Lower lobe of right lung (tissue), 2 donors: ENCODE measurements at places on chromosomes 11 and 22. TPM values are rescaled to one million over a fixed set of nuclear protein-coding genes. Genes with fewer than 3 reads are reported as not detected.

- DNase-seq = no peak
Measured at GRCh38 chr11:73095613-73096012, 46.5 kb downstream of the FCHSD2 start.

DNA sequence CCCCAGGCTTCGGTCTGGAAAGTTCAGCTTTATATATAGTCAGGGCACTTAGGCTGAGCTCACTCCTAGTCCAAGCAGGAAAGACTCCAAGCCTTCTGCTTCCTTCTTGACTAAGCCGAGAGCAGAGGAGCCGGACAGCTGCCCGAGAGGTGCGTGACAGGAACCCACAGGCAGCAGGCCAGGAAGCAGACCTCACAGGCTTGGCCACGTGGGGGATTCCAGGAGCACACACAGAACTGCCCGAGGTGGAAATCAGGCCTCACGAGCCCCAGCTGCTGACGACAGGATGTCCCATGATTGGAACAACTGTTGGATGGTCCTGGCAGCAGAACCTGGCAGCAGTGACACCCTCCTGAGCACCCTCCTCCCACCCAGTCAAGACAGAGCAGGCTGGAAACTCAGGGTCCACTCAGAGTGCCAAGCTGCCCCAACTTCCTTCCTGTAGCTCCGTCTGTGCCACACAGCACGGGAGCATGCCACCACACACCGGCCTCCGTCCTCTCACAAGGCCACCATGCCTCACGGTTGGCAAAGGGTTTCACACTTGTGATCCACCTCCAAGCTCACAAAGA is 5.4 kb downstream of the PLA2G6 start:
- peak; percentile 79 for DNase-seq

- no peak for DNase-seq
Measured at GRCh38 chr11:76793391-76794291, 10.5 kb downstream of the TSKU start.

The ART1 gene
- total RNA-seq = 1.0 TPM

GRCh38 chr22:31977939-31978338 is 33.6 kb downstream of the YWHAH start:
- no peak for DNase-seq

The RFPL1 gene
- not detected for total RNA-seq

DNA sequence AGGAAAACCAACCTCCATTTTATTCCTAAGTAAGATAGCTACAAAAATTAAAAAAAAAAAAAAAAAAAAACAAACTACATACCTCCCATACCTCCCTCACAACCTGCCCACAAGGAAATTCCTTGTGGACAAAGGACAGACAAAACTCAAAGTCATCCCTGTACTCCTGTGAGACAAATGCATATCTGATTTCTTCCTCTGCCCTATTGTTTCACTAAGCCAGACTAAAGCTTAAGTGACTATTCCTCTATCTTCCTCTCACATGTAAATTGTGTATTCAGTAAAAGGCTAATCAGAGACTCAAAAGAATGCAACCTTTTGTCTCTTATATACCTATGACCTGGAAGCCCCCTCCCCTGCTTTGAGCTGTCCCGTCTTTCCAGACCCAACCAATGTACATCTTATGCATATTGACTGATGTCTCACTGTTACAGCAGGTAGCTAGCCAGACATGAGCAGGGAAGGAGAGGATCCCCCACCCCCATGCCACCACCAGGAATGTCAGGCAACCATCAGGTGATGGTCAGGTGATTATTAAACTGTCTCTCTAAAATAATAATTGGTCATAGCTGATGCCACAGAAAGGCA is 289.4 kb downstream of the SBF2 start:
- DNase-seq = no peak

GRCh38 chr11:67268081-67268961 is 2.0 kb downstream of the GRK2 start:
- DNase-seq = peak; percentile 65

GRCh38 chr11:86938900-86939880 is 16.0 kb downstream of the FZD4 start:
- no peak for DNase-seq

DNA sequence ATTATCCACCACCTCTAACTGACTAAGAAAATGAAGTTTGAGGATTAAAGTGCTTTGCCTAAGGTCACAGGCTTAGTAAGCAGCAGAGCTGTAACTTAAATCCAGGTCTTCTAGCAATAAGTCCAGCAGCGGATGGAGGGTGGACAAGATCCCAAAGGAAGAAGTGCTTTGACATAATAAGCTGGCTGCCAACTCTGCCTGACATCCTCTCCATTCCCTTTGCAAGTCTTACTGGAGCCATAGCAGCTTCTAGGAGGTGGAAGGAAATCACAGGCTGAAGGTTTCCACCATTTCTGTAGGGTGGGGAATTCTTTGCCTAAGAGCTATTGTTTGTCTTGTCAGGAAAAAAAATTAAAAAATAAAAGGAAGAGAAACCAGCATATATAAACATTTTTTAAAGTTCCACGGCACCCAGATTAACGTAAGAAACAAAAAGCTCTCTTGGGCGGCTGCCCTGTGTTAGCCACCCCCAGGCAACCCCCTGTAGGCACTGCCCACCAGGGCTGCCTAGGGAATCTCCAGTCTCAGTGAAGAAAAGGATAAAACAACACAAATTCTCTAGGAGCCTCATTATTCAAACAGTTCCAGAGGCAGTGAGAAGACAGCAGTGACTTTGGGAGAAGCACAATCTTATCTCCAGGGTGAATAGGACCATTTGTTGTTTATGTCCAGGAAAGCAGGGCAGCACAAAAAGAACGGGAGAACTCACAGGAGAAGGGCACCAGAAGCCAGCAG is 380.8 kb upstream of the CADM1 start:
- no peak for DNase-seq

The GNAZ gene
- total RNA-seq = 2.4 TPM

The TMEM191B gene
- 7.6 TPM for total RNA-seq

- DNase-seq = peak; percentile 41
Measured at GRCh38 chr11:1121331-1121812, 36.4 kb upstream of the MUC5AC start.

DNA sequence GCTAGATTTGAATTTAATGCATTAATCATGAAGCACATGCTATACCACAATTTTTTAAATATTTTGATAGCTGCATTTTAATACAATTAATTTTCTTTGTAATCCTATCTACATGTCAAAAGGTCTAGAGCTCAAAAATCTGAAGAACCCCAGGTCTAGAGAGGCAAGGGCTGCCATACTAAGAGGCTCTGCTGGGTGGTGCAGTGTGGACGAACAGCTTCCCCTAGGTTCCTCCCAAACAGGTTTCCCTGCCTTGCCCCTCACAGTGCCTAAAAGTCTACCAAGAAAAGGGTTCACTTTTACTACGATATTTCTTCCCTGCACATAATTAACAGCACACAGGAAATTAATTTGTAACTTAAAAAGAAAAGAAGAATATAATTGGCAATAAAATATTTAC is 681.1 kb downstream of the OPCML start:
- DNase-seq = no peak

GRCh38 chr11:35419830-35420333 is 524 bp upstream of the SLC1A2 start:
- peak; percentile 43 for DNase-seq

The ANGPTL5 gene
- total RNA-seq = 0.71 TPM

- DNase-seq = no peak
Measured at GRCh38 chr11:15189189-15189588, 74.5 kb downstream of the INSC start.

DNA sequence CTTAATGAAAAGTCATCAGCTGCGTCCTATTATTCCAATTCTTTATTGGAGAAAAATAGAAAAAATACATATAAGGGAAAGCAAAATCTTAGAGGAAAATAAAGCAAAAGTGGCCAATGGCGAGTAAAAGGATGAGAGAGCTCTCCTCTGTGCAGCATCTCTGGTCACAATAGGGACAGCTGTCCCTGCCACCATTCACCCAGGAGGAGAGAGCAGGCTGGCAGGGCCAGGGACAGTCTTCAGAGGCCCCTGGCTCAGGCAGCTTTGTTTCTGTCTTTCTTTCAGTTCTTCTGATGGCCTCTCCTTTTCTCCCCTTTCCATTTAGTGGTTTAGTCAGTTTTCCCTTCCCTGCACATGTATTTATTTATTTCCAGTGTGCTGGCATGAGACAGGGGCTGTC is 941.3 kb downstream of the NTM start:
- no peak for DNase-seq

The SCGB2A2 gene
- total RNA-seq = not detected

The RAB38 gene
- 10.9 TPM for total RNA-seq

DNA sequence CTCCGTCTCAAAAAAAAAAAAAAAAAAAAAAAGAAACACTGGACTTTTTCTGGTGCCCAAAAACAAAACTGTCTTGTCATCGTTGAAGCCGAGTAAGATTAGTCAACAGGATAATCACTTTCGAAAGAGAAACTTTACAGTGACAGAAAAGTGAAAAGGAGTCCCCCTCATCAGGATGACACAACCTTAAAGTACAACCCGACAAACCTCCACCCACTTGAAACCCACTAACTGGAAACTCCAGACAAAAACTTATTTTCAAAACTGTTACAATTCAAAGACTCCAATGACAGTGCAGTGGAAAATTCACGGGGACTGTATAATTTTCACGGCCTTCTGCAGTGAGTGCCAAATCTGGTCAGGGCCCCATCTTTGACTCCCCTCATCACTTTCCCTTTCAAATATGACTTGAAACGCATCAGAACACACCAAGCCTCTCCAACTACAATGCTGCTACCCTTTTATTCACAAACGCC is 1.3 kb downstream of the DENND5A start:
- DNase-seq = no peak

GRCh38 chr22:31229402-31230079 is 17.4 kb downstream of the LIMK2 start:
- no peak for DNase-seq

The CCDC73 gene
- 0.09 TPM for total RNA-seq

The OR51I2 gene
- total RNA-seq = not detected

GRCh38 chr11:66081505-66081904 is 11.4 kb downstream of the PACS1 start:
- peak; percentile 83 for DNase-seq

DNA sequence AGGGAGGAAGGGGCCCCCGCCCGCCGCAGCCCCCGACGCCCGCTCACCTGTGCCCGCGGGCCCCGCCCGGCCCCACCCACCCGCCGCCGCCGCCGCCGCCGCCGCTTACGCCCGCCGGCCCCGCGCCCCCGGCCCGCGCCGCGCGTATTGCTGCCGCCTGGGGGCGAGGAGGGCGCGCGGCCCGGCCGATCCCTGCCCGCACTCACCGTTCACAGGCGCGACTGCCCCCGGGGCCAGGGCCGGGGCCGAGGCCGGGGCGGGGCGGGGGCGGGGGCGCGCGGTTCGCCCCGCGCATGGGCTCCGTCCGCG is 212 bp downstream of the HRAS start:
- no peak for DNase-seq

- DNase-seq = no peak
Measured at GRCh38 chr22:50081426-50082196, 3.6 kb downstream of the MLC1 start.

DNA sequence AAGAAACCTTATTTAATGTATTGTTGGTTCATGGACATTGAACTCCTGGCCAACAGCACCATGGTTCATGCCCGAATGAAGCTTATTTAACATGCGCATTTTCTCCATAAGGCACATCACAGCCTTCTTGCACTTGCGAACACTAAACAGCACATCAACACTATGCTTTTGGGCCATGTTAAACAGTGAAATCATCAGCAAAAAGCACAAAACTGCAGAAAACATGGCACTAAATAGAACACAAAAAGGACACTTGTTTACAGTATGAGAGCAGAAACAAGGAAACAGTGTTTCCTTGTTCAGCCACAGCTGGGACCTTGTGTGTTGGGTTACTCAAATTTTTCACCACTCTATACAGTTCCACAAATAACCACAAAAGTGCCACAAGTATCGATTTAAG is 122.3 kb downstream of the MSANTD4 start:
- DNase-seq = no peak

GRCh38 chr11:121884626-121885025 is 231.4 kb downstream of the BLID start:
- no peak for DNase-seq

DNA sequence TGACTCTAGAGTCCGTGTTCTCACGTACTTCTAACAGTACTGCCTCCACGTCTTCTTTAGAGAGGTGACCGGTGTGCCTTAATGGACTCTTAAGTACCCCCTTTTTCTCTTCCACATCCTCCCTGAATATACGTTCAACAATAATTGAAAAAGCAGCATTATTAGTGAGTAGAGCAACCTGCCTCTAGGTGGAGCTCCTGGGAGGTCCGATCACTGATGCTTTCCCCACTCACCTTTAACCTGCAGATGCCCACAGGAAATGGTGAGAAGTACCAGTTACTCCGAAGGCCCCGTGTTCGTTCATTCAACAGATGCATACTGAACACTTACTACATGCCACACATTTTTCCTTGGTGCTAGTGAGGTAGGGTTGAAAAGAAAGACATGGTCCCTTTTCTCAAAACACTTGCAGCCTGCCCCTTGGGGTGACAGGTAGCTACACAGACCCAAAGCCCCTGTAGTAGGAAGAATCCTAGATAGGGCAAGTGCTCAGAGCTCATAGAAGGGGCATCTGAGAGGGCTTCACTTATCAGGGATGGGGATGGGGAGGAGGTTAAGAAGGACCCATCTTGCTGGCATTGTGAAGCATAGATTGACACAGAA is 72.7 kb downstream of the FEZ1 start:
- no peak for DNase-seq

DNA sequence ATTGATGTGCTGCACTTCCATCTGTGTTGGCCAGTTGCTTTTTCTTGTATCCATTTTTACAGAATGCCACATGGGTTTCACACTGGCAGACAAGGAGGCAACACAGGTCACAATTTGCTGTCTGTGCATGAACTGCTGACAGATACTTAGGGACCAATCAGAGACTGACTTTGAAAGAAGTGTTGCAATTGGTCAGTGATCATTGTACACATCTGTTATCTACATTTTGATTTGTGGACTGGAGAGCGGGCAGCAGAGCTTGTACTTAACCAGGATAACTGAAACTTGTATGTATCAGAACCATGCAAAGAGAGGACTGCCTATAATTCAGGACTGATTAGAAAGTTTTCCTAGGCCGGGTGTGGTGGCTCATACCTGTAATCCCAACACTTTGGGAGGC is 21.8 kb downstream of the PRR5 start:
- no peak for DNase-seq

The MS4A6A gene
- 176 TPM for total RNA-seq

The C11orf42 gene
- total RNA-seq = not detected

DNA sequence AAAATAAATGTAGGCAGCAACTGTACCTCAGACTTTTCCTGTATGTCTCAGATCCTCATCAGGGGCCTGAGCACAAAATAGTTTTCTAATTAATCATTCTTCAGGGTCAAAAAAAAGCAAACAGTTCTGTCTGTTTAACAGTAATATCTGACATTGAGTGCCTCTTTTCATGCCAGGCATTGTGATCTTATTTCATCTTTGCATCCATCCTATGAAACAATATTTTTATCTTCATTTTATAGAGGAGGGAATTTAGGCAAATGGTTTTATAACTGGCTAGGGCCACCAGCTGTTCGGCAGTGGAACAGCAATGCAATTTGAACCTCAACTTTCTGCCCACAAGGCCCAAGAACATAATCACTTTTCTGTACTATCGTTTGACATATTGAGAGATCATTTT is 145.6 kb downstream of the WNT7B start:
- no peak for DNase-seq
